ENCODE measurements at places on chromosomes 2 and 18.

GRCh38 chr2:20934236-20934635, 109.6 kb downstream of the APOB start:
- H3K27ac ChIP-seq, result no peak overlapping the region
- no peaks in the 10 kb centered on the region for H3K4me1 ChIP-seq
- no peak for DNase-seq
- H3K4me3 ChIP-seq, result no peak overlapping the region
- H3K36me3 ChIP-seq, result no peaks in the 10 kb centered on the region

GRCh38 chr2:161283926-161284325, 24.3 kb upstream of the PSMD14 start:
- H3K27me3 ChIP-seq, result peaks cover 17% of the 10 kb centered on the region
- DNase-seq, result no peak
- H3K4me3 ChIP-seq, result no peak overlapping the region

- no peaks in the 10 kb centered on the region for H3K36me3 ChIP-seq
- no peaks in the 10 kb centered on the region for H3K27me3 ChIP-seq
- no peak for DNase-seq
- H3K4me3 ChIP-seq, result no peak overlapping the region
- H3K4me1 ChIP-seq, result no peaks in the 10 kb centered on the region
- no peak overlapping the region for H3K27ac ChIP-seq
Observed at GRCh38 chr18:60978338-60978737, 354.9 kb upstream of the CDH20 start.

GRCh38 chr2:117820444-117820843, 6.0 kb downstream of the DDX18 start:
- no peak for DNase-seq
- H3K27ac ChIP-seq, result no peak overlapping the region
- no peak overlapping the region for H3K4me3 ChIP-seq
- peaks cover 59% of the 10 kb centered on the region for H3K36me3 ChIP-seq

DNA sequence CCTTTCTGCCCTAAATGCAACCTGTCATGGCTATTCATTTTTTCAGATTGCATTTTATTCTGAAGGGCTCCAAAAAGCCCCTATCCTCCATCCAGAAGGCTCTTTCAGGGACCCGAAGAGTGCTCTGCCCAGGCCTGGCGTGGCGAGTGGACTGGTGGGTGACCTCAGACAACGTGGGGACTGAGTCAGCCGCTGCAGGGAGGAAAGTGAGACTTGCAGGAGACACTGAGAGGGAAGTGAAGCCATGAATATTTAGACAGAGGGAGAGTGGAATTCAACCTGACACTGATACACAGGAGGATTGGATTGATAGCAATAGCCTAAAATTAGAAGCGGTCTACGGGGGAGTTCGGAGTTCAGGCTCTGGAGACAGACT, 63.6 kb upstream of the SIX2 start:
- H3K27ac ChIP-seq, result no peak overlapping the region
- H3K27me3 ChIP-seq, result peaks cover 49% of the 10 kb centered on the region

DNA sequence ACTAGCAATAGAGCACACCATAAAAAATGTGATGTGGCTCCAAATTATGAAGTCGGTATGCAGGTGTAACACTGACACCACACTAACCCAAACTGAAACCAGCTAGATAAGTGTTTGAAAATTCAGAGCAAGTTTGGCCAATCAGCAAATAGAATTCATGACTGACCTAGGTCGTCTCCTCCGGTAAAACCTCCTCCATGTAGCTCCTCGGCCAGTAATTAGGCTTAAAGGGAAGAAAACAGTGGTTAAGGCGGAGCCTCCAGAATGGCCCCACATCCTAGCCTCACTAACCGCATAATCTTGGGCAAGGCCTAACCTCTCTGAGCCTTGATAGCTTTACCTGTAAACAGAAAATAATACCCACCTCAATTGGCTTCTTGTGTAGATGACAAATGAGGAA, 30.1 kb downstream of the C1D start:
- H3K4me1 ChIP-seq, result peaks cover 26% of the 10 kb centered on the region
- peaks cover 6% of the 10 kb centered on the region for H3K36me3 ChIP-seq
- H3K27me3 ChIP-seq, result no peaks in the 10 kb centered on the region
- no peak for DNase-seq
- no peak overlapping the region for H3K4me3 ChIP-seq

GRCh38 chr18:9735238-9735637, 27.1 kb downstream of the RAB31 start:
- H3K4me1 ChIP-seq, result peaks cover 42% of the 10 kb centered on the region
- no peak overlapping the region for H3K27ac ChIP-seq
- peaks cover 16% of the 10 kb centered on the region for H3K36me3 ChIP-seq

- H3K4me1 ChIP-seq, result peaks cover 26% of the 10 kb centered on the region
- DNase-seq, result no peak
- H3K4me3 ChIP-seq, result peak overlapping the region; percentile 45
- H3K27ac ChIP-seq, result no peak overlapping the region
- peaks cover 8% of the 10 kb centered on the region for H3K27me3 ChIP-seq
Observed at GRCh38 chr2:105460048-105460732, 61.3 kb upstream of the FHL2 start.

- H3K27me3 ChIP-seq, result peaks cover 45% of the 10 kb centered on the region
- no peak for DNase-seq
- no peak overlapping the region for H3K4me3 ChIP-seq
- no peak overlapping the region for H3K27ac ChIP-seq
- peaks cover 7% of the 10 kb centered on the region for H3K36me3 ChIP-seq
Observed at GRCh38 chr18:58140387-58141325, 96.6 kb downstream of the NEDD4L start.

- no peak overlapping the region for H3K4me3 ChIP-seq
- H3K27ac ChIP-seq, result no peak overlapping the region
- no peak for DNase-seq
- H3K36me3 ChIP-seq, result no peaks in the 10 kb centered on the region
- peaks cover 6% of the 10 kb centered on the region for H3K27me3 ChIP-seq
- H3K4me1 ChIP-seq, result no peaks in the 10 kb centered on the region
Observed at GRCh38 chr2:158142165-158142564, 40.5 kb downstream of the UPP2 start.

GRCh38 chr2:42353792-42354429, 7.1 kb downstream of the COX7A2L start:
- peaks cover 62% of the 10 kb centered on the region for H3K4me1 ChIP-seq
- H3K27me3 ChIP-seq, result no peaks in the 10 kb centered on the region
- peaks cover 16% of the 10 kb centered on the region for H3K36me3 ChIP-seq
- no peak for DNase-seq
- no peak overlapping the region for H3K4me3 ChIP-seq

DNA sequence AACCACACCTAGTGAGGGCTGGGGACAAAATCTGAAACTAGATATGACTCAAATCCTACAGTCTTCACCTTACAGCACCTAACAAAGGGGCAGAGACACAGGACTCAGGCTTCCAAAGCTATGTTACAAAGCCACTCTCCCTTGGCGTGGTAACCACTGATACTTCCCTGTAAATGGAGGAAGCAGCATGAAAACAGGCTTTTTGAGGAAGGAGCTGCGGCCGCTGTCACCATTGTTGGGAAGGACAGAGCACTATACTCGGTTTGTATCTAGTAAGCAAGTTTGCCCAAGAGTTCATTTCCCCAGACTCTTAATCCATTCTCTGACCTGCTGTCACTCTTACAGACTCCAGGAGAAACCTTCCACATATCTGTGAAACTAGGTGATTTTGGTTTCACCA, 60.3 kb downstream of the LONRF2 start:
- peaks cover 15% of the 10 kb centered on the region for H3K4me1 ChIP-seq
- H3K36me3 ChIP-seq, result no peaks in the 10 kb centered on the region

GRCh38 chr18:9137168-9138066, 836 bp downstream of the ANKRD12 start:
- peak; percentile 83 for DNase-seq
- peaks cover 11% of the 10 kb centered on the region for H3K36me3 ChIP-seq
- peak overlapping the region; percentile 98 for H3K27ac ChIP-seq
- H3K27me3 ChIP-seq, result peaks cover 3% of the 10 kb centered on the region

DNA sequence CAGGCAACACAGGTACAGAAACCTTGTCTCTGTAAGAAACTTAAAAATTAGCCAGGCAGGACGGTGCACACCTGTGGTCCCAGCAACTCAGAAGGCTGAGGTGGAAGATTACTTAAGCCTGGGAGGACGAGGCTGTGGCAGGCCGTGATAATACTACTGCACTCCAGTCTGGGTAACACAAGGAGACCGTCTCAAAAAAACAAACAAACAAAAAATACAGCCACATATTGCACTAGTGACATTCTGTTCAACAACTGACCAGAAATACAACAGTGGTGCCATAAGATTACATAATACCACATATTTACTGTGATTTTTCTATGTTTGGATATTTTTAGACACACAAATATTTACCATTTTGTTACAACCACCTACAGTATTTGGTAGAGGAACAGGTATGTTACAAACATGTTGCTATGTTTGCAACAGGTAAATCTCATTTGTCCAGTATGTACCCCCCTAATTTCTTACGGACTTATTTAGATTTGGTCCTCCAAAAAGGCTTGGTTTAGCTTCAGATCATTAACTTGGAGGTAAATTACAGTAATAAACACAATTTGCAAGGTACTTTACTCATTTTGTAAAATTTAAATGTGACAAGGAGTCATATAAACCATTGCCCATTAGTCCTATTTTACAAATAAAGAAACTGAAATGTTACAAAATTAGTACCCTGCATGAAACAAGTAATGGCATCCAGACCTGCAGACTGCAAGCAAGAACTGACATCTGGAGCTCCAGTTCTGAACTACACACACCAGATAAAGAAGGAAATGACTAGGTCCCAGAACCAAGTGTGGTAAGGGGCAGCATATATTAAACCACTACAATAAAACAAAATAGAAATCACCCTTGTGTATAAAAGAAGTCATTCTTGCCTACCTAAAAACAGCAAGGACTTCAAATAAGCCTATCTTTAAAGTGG, 36.8 kb downstream of the TRIP12 start:
- no peaks in the 10 kb centered on the region for H3K27me3 ChIP-seq
- no peaks in the 10 kb centered on the region for H3K36me3 ChIP-seq
- peaks cover 26% of the 10 kb centered on the region for H3K4me1 ChIP-seq

GRCh38 chr2:46825939-46826568, 89.6 kb downstream of the MCFD2 start:
- peaks cover 60% of the 10 kb centered on the region for H3K4me1 ChIP-seq
- peak overlapping the region; percentile 95 for H3K27ac ChIP-seq
- DNase-seq, result peak; percentile 92
- peak overlapping the region; percentile 43 for H3K4me3 ChIP-seq

DNA sequence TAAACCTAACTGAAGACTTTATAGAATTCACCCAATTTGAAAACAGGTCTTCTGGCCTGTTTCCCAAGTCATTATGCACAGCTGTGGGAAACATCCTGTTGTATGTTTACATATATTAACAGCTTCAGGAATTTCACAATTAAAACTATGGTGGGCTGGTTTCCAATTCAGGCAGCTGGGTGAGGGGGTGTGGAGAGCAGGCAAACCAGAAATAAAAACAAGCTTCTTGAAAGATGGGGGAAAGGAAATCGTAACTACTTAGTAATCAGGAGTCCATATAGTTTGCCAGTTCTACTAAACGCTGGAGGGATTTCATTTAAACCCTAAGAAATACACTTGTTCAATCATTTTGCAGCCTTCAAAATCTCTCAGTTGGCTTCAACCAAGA, 22.8 kb downstream of the ATP8B1 start:
- peaks cover 28% of the 10 kb centered on the region for H3K36me3 ChIP-seq
- H3K27me3 ChIP-seq, result no peaks in the 10 kb centered on the region
- peak overlapping the region; percentile 87 for H3K4me3 ChIP-seq
- peaks cover 89% of the 10 kb centered on the region for H3K4me1 ChIP-seq

DNA sequence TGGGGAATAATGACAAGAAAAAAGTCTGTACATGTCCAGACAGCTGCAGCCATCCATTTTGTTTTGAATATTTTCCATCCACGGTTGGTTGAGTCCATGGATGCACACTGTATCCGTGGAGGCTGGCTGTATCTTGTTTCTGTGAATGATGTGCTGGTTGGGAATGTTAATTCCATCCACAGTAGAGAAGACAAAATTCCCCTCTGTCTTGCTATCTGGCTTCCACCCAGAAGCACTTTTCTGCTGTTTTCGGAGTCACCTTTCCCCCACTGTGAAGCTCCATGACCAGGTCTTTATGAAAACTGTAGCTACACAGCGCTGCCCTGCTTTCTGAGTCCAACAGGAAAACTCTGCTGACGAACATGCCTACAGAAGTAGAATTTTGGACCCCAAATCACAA, 122.3 kb downstream of the HRH4 start:
- peaks cover 4% of the 10 kb centered on the region for H3K27me3 ChIP-seq
- no peaks in the 10 kb centered on the region for H3K4me1 ChIP-seq

GRCh38 chr2:48883661-48884060, 128.1 kb upstream of the LHCGR start:
- H3K4me3 ChIP-seq, result no peak overlapping the region
- H3K4me1 ChIP-seq, result no peaks in the 10 kb centered on the region
- no peak for DNase-seq
- H3K27me3 ChIP-seq, result peaks cover 1% of the 10 kb centered on the region
- no peaks in the 10 kb centered on the region for H3K36me3 ChIP-seq
- H3K27ac ChIP-seq, result no peak overlapping the region

- no peak for DNase-seq
- H3K36me3 ChIP-seq, result no peaks in the 10 kb centered on the region
- H3K27me3 ChIP-seq, result no peaks in the 10 kb centered on the region
- no peak overlapping the region for H3K27ac ChIP-seq
Observed at GRCh38 chr2:184504252-184504651, 94.1 kb upstream of the ZNF804A start.

Data from HFFc6 (cell line).